Activated naive CD4-positive, alpha-beta T cell treated with anti-CD3 and anti-CD28 coated beads, Interleukin-2, amount 50 U/mL, for 16 hours (primary cell): ENCODE measurements at places on chromosomes 7 and 10.
A peak's percentile ranks its signal among the peaks of the same experiment; 100 is the strongest.

DNA sequence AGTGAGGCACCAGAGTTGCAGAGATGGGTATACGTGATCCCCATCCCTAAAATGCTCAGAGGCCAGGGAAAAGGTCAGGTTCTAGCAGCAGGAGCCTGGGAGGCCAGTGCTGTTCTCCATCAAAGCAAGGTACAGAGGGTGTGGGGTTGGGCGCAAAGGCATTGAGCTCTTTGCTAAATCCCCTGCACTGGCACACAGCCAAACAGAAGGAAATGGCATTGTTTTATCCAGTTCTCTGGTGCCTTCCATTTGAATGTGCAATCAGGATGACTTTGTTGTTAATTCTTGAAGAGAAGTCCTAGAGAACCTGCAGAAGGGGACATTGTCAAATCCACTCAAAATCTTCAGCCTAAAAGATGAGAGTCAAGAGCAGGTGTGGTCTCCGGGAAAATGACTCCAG is 111.3 kb upstream of the CHST15 start:
- no peak for DNase-seq

DNA sequence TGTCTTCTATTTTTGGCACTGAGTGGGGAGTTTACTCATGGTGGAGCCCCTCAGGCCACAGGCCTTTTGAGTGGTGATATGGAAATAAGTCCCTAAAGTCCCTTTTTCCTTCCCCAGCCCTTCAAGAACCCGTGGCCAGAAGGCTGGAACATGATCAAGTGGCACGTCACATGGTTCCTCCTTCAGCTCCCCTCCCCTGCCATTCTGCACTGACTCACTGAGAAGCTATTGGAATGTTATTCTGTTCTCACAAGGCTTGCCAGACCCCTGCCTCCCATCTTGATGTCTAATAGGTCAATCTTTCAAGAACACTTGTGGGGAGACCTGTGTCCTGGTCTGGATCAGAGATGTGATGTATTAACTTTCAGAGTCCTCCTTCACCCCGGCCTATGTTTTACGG is 279.8 kb downstream of the SEC23IP start:
- no peak for DNase-seq

GRCh38 chr10:86321568-86321967 is 45.0 kb downstream of the GRID1 start:
- no peak for DNase-seq

- peak; percentile 36 for DNase-seq
These were observed 67.6 kb downstream of the CDK6 start for GRCh38 chr7:92768501-92769393.

DNA sequence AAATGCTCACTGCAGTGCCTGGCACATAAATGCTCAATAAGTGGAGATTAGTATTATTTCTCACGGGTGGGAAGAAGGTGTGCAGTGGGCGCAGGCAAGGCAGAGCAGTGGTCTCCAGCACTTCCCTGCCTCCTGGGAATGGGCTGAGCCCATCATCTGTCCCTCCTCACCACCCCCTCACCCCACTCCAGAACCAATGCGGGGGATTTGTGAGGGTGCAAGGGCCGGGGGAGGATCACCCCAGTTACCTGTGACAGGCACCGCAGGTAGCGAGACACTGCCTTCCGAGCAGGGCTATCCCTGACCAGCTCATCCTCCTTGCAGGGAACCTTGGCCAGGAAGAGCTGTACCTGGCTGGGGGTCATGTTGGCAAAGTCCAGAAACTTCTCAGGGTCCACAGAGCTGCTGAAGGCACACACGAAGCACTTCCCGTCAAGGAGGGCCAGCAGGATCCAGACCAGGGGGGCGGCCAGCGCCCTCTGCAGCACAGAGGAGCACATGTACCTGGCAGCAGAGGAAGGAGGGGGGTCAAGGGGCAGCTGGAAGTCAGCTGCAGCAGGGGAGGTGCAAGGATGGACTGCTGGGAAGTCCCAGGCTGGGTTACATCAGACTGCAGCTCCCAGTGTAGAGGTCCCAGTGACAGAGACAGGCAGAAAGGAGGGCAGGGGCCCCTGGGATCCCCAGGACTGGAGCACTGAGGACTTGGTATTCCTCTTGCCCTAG is 2.8 kb downstream of the CALHM3 start:
- no peak for DNase-seq

DNA sequence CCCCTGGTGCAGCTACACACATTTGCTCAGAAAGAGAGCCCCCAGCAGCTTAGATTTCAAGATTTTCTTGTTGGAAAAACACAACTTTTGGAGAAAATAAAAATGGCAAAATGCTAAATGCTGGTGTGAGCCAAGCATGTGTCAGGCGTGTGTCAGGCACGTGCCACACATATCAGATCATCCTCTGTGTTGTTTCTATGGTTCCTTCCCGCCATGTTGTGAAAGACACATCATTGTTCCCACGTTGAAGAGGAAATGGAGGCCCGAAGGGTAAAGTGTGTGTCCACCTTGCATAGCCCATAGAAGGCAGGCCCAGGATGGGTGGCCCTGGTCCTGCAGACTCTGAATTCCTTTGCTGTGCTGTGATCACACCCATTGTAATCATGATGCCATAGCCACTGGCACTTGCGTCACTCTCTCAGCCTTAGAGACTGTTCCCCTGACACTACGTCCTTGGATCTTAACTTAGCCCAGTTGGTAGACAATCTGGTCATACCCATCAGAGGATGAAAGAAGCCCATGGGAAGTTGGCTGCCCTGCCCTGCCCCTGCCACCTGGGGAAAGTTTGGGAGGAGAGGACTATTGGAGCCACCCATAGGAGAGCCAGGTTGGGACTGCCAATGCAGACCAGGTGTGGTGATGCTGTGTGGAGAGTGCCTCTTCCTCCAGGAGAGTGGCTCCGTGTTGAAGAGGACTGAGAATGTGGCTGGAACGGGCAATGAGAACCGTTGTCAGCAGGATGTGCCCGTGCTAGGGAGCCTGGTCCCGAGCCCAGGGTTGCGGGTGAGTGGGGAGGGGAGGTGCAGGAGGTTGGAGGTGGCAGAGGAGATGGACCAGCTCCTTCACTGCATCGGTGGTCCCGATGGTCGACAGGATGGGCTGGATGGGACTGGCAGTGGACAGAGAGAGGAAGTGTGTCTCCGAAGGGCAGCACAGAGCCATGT is 65.6 kb upstream of the IGFBP3 start:
- no peak for DNase-seq

DNA sequence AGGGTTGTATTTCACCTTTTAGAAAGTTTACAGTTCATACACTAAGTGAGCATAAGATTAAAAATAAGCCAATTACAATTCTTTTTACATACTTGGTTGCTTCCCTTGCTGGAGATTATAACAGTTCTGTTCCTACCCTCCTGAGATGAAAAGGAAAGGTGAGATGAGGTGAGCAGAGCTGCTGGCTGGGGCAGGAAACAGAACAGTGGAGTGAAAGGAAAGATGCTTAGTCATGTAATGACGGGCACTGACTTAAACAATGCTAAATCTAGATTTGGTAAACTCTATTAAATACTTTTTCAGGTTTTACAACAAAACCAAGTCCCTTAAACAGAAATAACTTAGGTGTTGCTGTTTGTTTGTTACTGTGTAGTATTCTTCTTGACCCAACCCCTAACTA is 19.9 kb upstream of the ZEB1 start:
- no peak for DNase-seq

DNA sequence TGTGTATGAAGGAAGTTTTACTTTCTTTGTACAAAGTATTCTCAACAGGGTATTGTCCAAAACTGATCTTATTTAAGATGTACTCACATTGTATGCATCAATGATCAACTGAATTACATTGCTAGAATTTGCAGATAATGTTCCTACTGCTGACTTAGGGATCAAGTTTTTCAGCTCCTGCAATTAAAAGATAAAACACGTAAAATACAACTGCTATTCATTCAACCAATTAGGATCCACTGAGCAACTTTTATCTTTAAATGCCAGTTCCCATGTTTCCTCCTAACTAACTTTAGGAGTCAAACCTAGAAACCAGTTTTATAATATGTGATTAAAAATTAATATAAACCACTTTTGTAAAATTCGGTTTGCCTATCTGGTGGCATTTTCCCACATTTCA is 35.9 kb downstream of the ITGB1 start:
- no peak for DNase-seq

- DNase-seq, result no peak
These were observed 77.3 kb upstream of the NXPH1 start for GRCh38 chr7:8356071-8356470.

DNA sequence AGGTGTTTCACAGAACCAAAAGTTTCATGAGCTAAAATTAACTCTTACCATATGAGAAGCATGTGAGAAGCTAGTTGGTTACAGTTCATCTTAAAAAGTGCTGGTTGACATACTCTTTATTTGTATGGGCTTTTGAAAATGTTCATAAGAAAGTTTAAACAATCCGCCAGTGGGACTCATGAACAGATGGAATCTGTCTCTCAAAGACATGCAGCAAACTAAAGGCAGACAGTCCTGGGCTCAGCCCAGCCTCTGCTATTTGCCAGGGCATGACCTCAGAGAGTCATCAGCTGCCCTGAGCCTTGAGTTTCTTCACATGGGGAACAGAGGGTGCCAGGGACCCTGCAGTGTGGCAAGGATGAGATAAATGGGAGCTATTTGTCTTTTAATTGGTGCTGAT is 3.2 kb downstream of the PYROXD2 start:
- no peak for DNase-seq

- no peak for DNase-seq
These were observed 11.6 kb downstream of the LBX1 start for GRCh38 chr10:101217450-101218281.

DNA sequence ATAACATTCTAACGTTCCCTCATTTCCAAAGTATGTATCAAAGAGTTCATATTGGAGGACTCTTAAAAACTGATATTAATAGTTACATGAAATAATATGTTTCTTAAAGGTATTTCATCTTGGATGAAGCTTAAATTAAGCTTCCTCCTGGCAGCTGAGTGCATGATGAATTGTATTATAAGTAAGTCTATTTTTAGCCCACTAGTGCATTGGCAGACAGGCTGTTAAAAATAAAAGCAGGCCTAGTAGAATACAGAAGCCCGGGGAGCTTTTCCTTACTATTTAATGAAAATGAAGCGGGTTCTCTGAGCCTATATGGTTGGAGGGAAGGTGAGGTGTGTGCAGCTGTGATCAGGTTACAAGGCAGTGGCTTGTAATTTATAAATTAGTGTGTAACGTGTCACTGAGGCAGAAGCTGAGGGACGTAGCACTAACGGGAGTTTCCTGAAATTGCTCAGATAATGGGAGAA is 130.7 kb upstream of the KMT2E start:
- DNase-seq, result no peak

GRCh38 chr7:149027055-149027454 is 1.2 kb downstream of the PDIA4 start:
- DNase-seq, result no peak

- DNase-seq, result no peak
These were observed 58.1 kb downstream of the PARP12 start for GRCh38 chr7:140004672-140005071.

- no peak for DNase-seq
These were observed 70.8 kb downstream of the RBM33 start for GRCh38 chr7:155715111-155715805.

DNA sequence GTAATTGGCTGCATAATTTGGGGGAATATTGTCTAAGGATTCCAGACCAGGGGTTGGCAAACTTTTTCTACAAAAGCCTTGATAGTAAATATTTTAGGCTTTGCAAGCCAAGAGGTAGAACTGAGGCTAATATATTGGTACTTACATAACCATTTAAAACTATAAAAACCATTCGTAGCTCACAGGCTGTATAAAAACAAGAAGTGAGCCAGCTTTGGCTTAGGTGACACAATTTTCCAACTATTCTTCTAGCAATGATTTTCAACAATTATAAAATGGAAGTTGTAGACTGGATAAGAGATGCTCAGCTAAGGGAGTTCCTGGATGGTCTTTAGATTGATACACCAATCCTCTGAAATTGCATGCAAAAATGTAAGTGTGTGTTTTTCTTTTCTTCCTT is 1.4 kb downstream of the GPR141 start:
- no peak for DNase-seq

- DNase-seq, result no peak
These were observed 7.4 kb upstream of the KAZALD1 start for GRCh38 chr10:101054351-101054750.

DNA sequence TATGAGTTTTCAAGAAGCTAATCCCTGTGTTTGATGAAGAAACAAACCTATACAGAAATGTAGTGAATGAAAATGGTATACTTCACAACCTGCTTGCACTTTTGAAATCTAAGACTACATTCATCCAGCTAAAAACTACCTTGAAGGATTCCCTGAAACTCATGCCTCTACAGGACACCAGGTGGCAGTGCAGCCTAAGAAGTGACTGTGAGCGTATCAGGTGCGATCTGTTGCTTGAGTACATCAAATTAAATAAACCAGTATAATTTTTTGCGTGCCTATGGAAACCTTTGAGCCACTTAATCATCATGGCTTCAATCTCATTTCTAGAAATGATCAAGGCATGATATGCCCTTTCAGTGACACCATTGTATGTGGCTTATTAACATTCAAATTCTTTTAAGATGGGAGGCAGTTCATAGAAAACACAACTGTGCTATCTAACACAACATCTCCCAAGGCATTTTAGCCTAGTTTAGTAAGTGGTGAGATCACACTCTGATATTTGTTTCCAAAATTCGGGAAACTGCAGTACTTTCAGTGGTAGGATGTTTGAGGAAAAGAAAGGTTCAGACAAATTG is 57.4 kb downstream of the PPP1R17 start:
- no peak for DNase-seq

DNA sequence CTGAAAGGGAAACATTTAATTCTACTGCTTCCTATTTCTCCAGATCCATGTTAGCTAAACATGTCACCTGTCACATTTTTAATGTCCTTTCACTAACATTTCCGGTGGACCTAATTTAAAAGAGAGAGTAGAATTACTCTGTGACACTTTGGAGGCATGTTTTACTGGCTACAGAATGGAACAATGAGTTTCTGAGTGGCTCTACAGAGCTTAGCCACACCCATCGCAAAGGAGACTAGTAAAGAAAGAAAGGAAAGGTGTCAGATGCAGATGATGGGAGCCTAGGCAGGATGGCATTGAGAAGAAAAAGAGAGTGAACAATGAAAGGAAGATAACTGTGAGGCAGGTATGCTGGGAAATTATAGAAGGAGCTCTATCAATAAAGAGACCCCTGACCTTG is 35.9 kb downstream of the NDUFB2 start:
- no peak for DNase-seq

GRCh38 chr10:52257692-52258075 is 56.4 kb upstream of the DKK1 start:
- DNase-seq, result no peak

GRCh38 chr10:93386631-93387369 is 95.3 kb downstream of the MYOF start:
- DNase-seq, result no peak

DNA sequence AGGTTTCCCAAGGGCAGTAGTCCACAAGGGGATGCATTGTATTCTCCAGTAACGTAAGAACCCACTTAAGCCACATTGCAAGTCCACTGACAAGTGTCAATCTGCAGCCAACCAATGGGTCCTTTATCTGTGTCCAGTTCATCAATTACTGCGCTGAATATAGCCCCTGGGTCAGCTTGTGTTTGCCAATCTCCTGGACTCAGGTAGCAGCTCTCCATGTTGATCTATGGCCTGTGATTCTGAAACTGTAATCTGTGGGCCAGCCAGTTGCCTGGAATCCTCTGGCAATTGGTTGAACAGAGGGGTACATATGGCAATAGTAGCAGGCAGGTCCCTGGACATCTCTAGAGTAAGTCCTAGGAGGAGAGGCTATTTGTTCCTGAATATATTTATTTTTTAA is 8.8 kb upstream of the TMEM248 start:
- no peak for DNase-seq
